Ovary (tissue), 10 donors: ENCODE measurements at places on chromosomes 5 and 9. TPM values are rescaled to one million over a fixed set of nuclear protein-coding genes. Genes with fewer than 3 reads are reported as not detected.

DNA sequence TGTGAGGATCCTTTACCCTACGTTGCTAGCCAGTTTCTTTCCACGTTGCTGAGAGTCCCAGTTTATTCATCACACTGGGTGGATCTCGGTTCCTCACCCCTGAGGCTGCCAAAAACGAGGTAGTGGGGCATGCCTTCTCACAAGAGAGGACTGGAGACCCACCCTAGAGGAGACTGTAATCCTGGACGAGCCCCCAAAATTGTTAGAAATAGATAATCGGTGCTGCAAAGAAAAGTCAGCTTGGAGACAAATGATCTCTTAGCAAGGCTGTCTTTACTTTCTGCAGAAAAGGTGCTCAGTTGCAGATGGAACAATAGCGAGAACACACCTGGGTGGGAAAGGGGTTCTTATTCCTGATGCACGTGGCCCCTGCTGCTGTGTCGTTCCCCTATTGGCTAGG is 101.8 kb downstream of the TMEM167A start:
- no peak overlapping the region for H3K27ac ChIP-seq
- H3K4me3 ChIP-seq, result no peak overlapping the region
- no peaks in the 10 kb centered on the region for H3K4me1 ChIP-seq
- H3K27me3 ChIP-seq, result no peaks in the 10 kb centered on the region

The PCDHA13 gene
- total RNA-seq, result 0.46 TPM

The FOXD1 gene
- 0.11 TPM for total RNA-seq

DNA sequence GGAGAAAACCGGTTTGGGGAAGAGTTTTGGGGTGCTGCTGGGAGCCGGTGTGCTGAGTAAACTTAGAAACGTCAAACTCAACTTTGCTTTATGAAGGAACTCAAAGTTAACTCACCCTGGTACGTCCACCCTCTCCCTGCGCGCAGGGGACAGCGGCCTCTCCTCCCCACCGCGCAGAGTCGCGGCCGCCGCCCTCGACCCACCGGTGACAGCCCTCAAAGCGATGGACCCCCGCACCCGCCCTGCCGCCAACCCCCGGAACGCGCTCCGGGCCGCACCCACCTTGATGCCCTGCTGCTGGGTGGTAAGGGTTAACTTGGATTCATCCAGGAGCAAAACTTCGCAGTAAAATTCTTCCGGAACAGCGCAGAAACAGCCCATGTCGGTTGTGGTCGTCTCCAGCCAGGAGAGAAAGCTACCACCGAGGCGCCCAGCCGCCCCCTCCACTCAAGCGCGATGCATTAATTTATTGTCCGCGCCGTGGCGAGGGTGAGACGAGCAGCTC is 366 bp downstream of the EPB41L4A start:
- no peaks in the 10 kb centered on the region for H3K4me1 ChIP-seq
- H3K4me3 ChIP-seq, result peak overlapping the region; percentile 82
- no peaks in the 10 kb centered on the region for H3K27me3 ChIP-seq
- no peaks in the 10 kb centered on the region for H3K36me3 ChIP-seq

GRCh38 chr9:126621919-126622735 is 8.4 kb downstream of the LMX1B start:
- no peak overlapping the region for H3K4me3 ChIP-seq
- H3K27ac ChIP-seq, result no peak overlapping the region
- H3K27me3 ChIP-seq, result peaks cover 16% of the 10 kb centered on the region
- H3K36me3 ChIP-seq, result no peaks in the 10 kb centered on the region
- no peak for DNase-seq

GRCh38 chr5:94920570-94920969 is 302.1 kb downstream of the SLF1 start:
- no peaks in the 10 kb centered on the region for H3K4me1 ChIP-seq
- no peaks in the 10 kb centered on the region for H3K36me3 ChIP-seq
- no peak for DNase-seq
- no peak overlapping the region for H3K4me3 ChIP-seq
- no peak overlapping the region for H3K27ac ChIP-seq

DNA sequence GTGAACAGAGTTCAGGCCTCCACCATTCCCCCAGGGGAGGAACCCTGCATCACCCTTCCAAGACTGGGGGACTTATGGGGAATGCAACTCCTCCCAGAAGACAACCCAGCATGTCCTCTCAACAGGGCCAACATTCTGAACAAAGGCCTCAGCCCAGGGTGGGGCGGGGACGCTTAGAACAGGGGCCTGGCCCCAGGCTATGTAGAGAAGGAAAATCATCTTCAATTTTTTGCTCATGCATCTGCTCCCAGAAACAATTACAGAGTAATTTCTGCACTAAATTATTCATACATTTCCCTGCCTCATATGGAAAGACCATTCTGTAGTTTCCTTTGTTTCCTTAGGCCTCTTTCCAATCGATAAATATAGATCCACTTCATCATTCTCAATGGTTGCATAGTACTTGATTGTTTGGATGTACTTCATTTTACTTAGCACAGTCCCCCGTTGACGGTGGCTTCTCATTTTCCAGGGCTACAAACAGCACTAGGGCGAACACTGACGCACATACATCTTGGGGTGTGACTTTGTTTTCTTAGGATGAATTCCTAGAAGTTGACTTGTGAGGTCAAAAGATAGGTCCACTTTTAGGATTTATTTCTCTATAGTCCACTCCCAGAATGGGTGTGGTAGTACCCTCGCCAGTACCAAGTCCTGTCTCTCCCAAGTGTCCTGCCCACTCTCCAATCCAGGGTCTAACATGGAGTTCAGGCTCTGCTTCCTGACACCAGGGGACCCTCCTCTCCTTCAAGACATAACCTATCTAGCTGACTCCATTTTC is 27.2 kb upstream of the SMU1 start:
- H3K4me1 ChIP-seq, result peaks cover 8% of the 10 kb centered on the region
- no peaks in the 10 kb centered on the region for H3K36me3 ChIP-seq
- DNase-seq, result no peak
- no peaks in the 10 kb centered on the region for H3K27me3 ChIP-seq
- H3K4me3 ChIP-seq, result no peak overlapping the region

The PCDHGB2 gene
- total RNA-seq, result 4.5 TPM

The STOML2 gene
- total RNA-seq, result 82.0 TPM

The CRAT gene
- 40.9 TPM for total RNA-seq

GRCh38 chr5:150485693-150486401 is 22.1 kb upstream of the NDST1 start:
- peak overlapping the region; percentile 89 for H3K27ac ChIP-seq
- H3K27me3 ChIP-seq, result no peaks in the 10 kb centered on the region
- H3K4me3 ChIP-seq, result peak overlapping the region; percentile 74
- H3K36me3 ChIP-seq, result no peaks in the 10 kb centered on the region

DNA sequence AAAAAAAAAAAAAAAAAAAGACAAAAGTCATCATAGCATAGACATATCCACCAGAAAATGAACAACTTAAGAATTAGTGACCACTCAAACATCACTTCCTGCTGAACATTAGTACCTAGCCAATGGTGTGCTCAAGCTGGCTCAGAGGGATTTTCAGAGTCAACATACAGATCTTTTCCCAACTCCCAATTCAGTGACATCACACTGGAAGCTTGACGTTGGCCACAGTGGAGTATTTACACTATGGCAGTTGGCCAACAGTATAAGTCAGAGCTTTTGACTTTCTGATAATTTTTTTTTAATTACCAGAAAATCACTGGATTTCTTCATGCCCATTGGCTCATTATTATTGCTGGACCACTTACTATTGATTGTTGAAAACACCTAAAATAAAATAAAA is 383.5 kb downstream of the ARHGEF28 start:
- no peak overlapping the region for H3K27ac ChIP-seq
- H3K4me3 ChIP-seq, result no peak overlapping the region
- no peak for DNase-seq

- DNase-seq, result no peak
- no peak overlapping the region for H3K4me3 ChIP-seq
- no peak overlapping the region for H3K27ac ChIP-seq
These were observed 43.5 kb downstream of the FBN2 start for GRCh38 chr5:128494516-128494915.

DNA sequence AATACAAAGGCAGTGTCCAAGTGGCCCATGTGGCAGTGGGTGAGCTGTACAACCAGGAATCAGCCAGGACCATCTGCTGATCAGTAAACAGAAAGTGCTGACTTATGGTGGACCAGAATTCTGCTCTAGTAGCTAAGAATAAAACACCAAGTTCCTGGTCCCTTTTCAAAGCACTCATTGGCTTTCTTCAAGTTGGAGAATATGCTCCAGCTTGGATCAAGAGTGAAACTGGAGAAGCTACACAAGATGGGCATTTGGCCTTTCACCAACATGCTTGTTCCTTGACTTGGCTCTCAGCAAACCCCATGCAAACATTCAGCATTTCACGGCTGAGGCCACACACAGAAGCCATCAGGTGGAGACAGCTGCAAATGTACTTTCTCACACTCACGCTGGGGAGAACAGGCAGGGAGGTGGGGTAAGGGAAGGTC is 32.1 kb downstream of the MARCHF3 start:
- no peak overlapping the region for H3K4me3 ChIP-seq
- no peak for DNase-seq
- no peaks in the 10 kb centered on the region for H3K36me3 ChIP-seq
- H3K27me3 ChIP-seq, result no peaks in the 10 kb centered on the region

The IFNK gene
- not detected for total RNA-seq

DNA sequence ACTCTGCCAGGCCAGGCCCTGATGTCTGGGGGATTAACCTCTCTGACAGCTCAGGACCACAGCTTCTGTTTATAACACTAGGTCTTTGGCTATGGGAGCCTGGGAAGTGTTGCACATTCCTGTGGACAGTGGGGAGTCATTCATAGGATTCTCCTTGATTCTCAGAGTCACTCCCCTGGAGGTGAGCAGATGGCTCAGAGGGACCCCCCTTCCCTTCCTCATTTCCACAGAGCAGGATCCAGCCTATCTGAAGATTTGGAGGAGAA is 60.2 kb downstream of the NRG2 start:
- H3K27me3 ChIP-seq, result no peaks in the 10 kb centered on the region
- H3K36me3 ChIP-seq, result no peaks in the 10 kb centered on the region
- no peaks in the 10 kb centered on the region for H3K4me1 ChIP-seq
- no peak overlapping the region for H3K27ac ChIP-seq

GRCh38 chr9:122131401-122132001 is 28.1 kb downstream of the NDUFA8 start:
- no peaks in the 10 kb centered on the region for H3K27me3 ChIP-seq
- H3K36me3 ChIP-seq, result no peaks in the 10 kb centered on the region
- no peak for DNase-seq
- H3K4me1 ChIP-seq, result peaks cover 1% of the 10 kb centered on the region
- no peak overlapping the region for H3K27ac ChIP-seq
- no peak overlapping the region for H3K4me3 ChIP-seq

DNA sequence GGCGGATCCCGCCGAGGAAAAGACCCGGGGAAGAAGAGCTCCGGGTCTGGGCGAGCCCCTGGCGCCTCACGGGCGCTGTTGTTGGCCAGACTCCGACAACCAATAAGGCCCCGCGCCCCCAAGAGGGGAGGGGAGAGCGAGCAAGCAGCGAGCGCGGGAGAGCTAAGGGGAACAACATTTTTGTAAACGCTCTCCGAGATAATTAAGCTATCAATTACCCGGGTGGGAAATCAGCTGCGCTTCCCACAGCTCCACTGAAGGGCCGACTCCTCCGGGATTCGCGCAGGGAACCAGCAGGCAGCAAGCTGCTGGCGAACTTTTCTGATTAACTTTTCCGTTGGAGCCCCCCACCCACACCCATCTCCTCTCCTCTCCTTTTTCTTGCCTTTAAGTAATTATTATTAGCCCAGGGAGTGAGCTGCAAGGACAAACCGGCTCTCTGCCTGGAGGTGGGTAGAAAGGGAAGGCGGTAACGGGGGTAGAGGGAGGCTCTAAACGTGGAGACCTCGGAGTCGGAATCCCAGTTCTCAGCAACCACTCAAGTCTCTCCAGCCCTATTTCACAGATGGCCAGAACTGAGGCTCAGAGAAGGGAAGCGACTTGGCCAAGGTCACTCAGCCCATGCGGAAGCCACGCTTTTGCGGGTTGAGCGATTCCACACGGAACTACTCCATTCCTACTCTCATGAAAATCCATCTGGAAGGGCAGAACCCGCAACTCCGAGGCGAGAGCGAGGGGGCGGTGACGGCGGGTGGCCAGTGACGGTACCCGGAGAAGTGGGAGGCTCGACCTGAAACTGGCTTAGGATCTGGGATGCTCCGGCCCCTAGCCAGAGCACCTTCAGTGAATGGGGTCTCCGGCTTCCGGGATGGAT is 1.3 kb downstream of the ASTN2 start:
- H3K4me1 ChIP-seq, result peaks cover 1% of the 10 kb centered on the region
- DNase-seq, result no peak
- H3K4me3 ChIP-seq, result no peak overlapping the region
- no peak overlapping the region for H3K27ac ChIP-seq
- H3K27me3 ChIP-seq, result no peaks in the 10 kb centered on the region

The LHX2 gene
- not detected for total RNA-seq

GRCh38 chr5:148790545-148791333 is 35.7 kb upstream of the ADRB2 start:
- no peaks in the 10 kb centered on the region for H3K4me1 ChIP-seq
- no peak overlapping the region for H3K4me3 ChIP-seq
- H3K27me3 ChIP-seq, result no peaks in the 10 kb centered on the region
- H3K27ac ChIP-seq, result no peak overlapping the region
- no peak for DNase-seq

DNA sequence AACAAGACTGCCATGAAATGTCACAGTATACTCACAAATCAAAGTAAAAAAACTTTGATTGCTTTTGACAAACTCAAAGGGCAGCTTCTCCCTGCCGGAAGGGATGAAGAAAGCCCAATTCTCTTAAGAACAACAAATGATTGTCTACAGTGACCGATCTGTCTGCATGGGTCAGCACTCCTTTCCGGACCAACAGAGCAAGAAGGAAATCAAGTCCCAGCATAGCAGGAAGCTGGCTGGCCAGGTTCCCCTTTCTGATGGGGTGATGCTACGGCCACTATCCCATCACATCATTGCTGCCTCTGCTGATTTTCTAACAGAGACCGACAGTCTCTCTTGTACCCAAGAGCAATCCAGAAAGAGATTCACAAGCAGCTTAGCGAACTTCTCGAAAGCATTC is 692 bp downstream of the C1QTNF3 start:
- no peak for DNase-seq
- H3K4me1 ChIP-seq, result peaks cover 8% of the 10 kb centered on the region
- no peak overlapping the region for H3K4me3 ChIP-seq
- no peaks in the 10 kb centered on the region for H3K36me3 ChIP-seq
- H3K27me3 ChIP-seq, result no peaks in the 10 kb centered on the region
- no peak overlapping the region for H3K27ac ChIP-seq

The SLC22A5 gene
- total RNA-seq, result 10.6 TPM

The SYK gene
- 3.4 TPM for total RNA-seq

- H3K36me3 ChIP-seq, result no peaks in the 10 kb centered on the region
- no peak overlapping the region for H3K27ac ChIP-seq
- H3K4me1 ChIP-seq, result no peaks in the 10 kb centered on the region
- no peaks in the 10 kb centered on the region for H3K27me3 ChIP-seq
- no peak overlapping the region for H3K4me3 ChIP-seq
These were observed 40.3 kb upstream of the GNE start for GRCh38 chr9:36298566-36298965.

The PPP3R2 gene
- total RNA-seq, result not detected

DNA sequence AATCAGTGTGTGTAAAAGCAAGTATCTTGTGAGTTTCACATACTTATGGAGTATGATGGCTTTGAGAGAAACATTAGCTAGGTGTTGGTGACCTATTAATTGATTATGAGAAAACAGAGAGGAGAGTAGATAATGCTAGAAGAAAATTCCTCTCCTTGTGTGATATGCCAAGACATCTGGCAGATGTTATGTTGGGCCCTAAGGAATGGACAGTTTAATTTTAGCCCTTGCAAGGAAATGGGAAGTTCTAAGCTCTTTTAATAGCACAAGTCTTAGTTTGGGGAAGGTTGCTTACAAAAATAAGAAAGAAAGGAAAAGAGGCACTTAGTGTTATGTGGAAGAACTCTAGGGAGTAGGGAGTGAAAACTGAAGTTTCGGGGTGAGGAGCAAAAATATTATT is 5.1 kb downstream of the ZNF462 start:
- no peaks in the 10 kb centered on the region for H3K27me3 ChIP-seq
- H3K36me3 ChIP-seq, result no peaks in the 10 kb centered on the region

GRCh38 chr5:53265043-53265442 is 155.5 kb upstream of the MOCS2 start:
- no peak overlapping the region for H3K4me3 ChIP-seq
- H3K27ac ChIP-seq, result no peak overlapping the region
- H3K36me3 ChIP-seq, result no peaks in the 10 kb centered on the region
- no peaks in the 10 kb centered on the region for H3K27me3 ChIP-seq
